Stimulated activated effector memory CD8-positive, alpha-beta T cell treated with anti-CD3 and anti-CD28 coated beads, Interleukin-12 subunit alpha, Interleukin-12 subunit beta, amount 100 ng/mL, for 72 hours (primary cell): ENCODE measurements at places on chromosomes 5 and 9.

GRCh38 chr5:68167195-68167651 lies 48.3 kb upstream of the PIK3R1 start:
- no peak for DNase-seq

DNA sequence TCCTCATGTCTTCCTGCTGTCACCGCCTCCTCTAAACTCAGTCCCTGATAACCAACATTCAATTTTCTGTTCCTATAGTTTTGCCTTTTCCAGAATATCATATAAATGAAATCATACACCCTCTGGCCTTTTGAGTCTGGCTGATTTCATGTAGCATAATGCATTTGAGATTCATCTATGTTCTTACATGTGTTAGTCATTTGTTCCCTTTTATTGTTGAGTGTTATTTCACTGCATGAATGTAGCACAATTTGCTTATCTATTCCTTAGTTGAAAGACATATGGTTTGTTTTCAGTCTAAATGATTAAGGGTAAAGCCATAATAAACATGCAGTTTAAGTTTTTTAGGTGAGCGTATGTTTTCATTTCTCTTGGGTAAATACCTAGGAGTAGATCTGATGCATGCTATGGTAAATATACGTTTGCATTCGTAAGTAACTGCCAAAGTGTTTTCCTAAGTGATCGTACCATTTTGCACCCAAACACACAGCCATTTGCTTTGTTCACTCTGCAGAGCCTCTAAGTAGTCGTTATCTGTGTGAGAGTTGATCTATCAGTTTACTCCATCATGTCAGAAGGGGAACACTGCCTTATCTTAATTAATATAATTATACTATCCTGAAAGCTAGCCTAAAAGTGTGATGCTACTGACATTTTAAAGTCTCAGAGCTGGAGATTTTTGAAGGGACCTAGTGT lies 460.8 kb downstream of the DMAC1 start:
- DNase-seq = no peak

DNA sequence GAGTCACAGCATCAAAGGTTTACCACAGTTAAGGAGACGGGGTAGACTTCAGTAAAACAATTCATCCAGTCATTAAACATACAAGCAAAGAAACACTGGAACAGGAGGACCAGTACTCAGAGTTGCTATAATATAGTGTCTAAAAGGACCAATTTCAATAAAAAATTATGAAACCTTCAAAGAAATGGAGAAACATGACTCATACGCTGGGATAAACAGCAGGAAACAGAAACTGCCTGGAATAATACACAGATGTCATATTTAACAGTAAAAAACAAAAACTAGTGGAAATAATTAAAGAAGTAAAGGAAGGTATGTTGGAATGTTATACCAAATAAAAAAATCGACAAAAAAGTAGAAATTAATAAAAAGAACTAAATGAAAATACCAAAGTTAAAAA lies 1075.9 kb downstream of the NR2F1-AS1 start:
- DNase-seq = no peak

DNA sequence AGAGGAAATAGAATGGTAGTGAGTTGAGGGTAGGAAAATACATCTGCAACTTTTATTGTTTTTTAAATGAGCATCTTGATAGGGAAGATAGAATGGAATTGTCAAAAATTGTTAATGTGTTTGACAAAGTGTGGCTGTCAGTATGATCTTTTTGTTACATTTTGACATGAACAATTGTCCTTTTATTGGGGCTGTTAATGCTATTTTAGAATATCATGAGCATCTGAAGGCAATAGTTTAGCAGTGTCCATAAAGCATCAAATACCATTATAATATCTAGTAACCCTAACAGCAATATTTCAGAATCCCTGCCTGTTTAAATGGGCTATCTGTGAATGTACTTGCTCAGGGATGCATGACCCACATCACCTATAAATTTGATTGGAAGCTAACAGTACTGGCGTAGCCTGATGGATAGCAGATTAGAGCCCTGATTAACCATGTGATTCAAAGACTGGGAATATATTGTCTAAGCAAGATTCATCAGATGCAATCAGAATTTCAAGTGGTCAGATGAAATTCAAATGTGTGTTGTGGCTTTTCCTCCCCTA lies 37.8 kb downstream of the TLE4 start:
- DNase-seq = no peak

- DNase-seq = no peak
Measured at GRCh38 chr9:99803694-99804093, 18.0 kb upstream of the NR4A3 start.

- DNase-seq = no peak
Measured at GRCh38 chr5:14794583-14795230, 76.9 kb downstream of the ANKH start.

DNA sequence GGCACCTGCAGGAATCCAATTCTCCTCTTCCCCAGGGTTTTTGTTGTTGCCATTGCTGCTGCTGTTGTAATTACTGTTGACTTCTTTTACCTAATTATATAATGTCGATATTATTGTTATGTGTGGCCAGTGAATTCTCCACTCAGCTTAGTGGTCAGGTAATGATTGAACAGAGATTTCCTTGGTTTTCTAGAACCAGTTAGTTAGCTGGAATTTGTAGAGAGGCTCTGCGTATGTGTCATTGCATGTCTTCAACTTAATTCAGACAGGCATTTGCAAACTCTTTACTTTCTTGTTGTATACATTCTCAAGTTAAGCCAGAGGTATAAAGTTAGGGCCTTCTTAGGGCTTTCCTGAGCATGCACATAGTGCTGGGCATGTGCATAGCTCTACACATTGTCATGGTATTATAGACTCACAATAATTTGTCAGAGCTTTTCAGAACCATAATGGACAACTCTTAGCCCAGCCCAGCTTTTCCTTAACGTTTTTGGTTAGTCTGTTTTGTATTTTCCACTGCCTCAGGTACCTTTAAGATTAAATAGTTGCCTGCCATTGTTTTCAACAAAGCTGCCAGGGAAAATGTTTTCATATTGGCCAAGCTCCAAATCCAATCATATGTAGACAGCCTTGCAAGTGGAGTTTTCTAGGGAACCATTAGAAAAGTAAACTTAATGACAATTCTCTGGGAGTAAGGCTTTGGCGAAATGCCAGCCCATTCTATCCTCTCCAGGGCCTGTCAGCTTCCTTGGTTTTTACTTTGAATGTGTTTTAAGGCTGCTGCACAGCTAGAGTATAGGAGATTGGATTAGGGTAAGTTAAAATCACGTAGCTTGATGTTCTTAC lies 68.1 kb downstream of the UBE2R2 start:
- no peak for DNase-seq

GRCh38 chr5:88483964-88484672 lies 215.5 kb upstream of the TMEM161B start:
- no peak for DNase-seq
